NCI-H1105 (cell line): ENCODE measurements at places on chromosomes 6 and 20.

- DNase-seq = no peak
These were observed 112.6 kb downstream of the CDYL start for GRCh38 chr6:4888841-4889240.

GRCh38 chr6:19322691-19323485, 514.3 kb upstream of the ID4 start:
- DNase-seq = no peak

DNA sequence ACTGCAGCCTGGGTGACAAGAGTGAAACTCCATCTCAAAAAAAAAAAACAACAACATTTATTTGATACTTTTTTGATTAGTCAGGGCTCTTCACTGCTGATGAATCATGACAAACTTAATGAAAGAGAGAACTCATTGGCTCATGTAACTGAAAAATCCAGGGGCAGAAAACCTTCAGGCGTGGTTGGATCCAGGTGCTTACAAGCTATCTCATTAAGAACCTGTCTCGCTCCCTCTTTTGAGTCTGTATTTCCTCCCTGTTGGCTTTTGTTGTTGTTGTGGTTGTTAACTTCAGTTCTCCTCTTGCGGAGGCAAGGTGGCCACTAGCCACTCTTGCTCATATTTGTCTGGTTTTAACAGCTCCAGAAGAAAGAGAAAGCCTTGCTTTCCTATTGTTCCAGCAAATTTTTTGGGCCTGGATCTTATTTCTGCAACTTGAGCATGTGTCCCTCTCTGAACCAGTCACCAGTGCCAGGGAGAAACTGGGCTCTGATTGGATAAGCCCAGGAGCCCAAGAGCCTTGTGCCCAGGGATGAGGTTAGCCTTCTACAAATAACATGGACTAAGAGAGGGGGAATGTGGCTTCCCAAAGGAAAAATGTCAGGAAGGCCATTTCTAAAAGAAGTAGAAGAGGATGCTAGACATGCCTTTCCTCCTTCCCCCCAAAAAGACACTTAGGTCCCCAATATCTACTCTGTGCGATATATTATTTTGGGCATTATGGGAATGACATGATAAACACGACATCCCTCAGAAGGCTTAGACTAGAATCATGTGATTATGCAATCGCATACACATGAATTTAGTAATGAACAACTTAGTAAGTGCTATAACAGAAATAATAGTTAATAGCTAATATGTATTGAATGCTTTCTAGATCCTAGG, 64.5 kb downstream of the PHACTR2 start:
- no peak for DNase-seq

- no peak for DNase-seq
These were observed 222.2 kb downstream of the BTBD9 start for GRCh38 chr6:38417521-38417920.

- no peak for DNase-seq
These were observed 541.7 kb upstream of the FLRT3 start for GRCh38 chr20:14879020-14879697.

DNA sequence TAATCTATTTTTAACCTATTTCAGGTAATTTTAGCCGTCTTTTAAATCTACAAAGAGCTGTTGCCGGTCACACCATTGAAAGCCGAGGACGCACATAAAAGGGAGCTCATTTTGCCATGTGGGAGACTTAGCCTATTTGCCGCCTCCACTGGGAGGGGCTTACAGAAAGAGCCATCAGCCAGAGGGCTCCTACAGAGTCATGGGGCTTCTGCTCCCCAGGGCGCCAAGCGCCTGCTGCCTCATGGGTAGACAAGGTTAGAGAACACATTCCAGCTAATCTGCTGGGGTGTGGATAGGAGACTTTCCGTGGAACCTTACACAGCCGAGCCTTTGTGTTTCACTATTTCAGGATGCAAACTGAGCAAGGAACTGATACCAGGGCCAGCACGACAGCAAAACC, 12.6 kb downstream of the PCMTD2 start:
- no peak for DNase-seq

DNA sequence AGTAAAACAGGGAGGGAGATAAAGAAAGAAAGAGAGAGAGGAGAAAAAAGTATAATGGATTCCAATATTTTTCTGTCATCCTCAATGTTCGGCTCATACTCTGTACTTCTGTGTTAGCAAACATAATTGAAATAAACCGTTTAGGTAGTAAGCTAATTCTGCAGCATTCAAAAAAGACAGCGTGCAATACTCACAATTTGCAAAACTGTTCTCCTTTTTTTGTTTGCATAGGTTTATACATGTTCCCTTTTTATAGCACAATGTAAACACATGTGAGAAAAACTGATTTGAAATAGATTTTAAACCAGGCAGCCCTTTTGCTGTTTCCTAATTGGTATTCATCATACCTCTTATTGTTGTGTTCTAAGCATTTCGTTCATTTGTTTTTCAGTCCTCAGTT, 188.9 kb downstream of the PLCB1 start:
- DNase-seq = no peak

DNA sequence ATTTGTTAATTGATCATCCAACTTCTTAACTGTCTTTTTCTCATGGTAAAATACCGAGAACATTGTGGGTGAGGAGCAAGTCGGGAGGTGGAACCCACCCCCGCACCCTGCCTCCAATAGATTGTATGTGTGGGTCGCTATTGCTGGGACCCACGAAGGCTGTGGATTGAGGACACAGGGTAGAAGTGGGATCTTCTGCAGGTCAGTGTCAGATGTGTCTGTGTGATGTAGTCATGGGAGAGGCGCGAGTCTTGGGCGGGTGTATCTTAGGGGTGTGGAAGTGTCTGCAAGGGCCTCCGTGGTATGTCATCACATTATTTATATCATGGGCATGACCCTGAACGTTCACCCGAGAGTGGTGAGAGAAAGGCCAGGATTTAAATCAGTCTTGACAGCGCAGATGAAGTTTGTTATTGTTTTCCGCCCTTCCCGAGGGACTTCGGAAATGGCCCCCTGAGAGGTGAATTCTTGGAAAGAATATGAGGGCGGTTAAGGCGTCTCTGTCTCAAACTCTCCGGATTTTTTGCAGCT, 472 bp upstream of the PAQR8 start:
- DNase-seq = no peak

DNA sequence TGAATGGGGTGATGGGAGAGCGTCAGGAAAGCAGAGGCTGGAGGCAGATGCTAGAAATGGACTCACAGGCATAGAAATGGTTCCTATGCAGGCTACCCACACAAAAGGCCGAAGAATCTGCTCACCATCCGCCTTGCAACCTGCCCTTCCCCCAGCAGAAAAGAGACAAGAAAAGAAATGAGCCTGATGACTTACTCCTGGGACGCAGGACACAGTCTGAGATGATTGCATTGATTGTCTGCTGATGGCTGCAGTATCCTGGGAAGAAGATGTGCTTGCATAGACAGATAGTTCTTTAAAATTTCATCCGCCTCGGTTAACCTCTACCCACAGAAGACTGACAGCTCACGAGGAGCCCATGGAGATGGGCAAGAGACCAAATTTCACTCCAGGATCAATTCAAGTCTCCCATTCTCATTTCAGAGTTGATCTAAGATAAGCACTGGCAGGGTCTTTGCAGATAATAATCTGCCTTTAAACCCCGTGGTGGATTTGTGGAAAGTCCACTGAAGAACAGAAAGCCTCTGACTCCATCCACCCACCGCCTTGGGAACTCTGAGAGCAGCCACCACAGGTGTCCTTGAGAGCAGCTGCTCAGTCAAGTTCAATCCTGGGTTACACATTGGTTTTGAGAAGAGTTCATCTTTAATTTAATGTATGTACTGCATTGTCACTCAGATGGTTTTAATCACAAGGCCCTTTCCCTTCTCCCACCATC, 7.2 kb downstream of the AGPAT4 start:
- no peak for DNase-seq

DNA sequence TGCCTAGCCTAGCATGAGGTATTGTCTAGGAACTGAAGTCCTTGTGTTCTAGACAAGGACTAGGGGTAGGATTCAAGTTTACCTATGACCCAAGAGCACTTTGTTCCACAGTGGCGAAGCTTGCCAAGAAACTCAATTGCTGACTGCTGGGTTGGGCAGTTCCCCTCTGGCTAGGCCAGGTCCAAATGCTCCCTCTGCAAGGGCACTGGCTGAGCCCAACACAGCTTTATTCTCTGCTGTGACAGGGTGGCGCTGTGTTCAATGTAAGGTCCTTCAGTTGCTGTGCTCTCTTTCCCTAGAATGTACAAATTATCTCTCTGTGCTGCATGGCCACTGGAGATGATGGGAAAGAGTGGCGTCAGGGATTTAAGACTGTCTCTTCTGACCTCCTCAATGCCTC, 950.8 kb downstream of the HACE1 start:
- no peak for DNase-seq

DNA sequence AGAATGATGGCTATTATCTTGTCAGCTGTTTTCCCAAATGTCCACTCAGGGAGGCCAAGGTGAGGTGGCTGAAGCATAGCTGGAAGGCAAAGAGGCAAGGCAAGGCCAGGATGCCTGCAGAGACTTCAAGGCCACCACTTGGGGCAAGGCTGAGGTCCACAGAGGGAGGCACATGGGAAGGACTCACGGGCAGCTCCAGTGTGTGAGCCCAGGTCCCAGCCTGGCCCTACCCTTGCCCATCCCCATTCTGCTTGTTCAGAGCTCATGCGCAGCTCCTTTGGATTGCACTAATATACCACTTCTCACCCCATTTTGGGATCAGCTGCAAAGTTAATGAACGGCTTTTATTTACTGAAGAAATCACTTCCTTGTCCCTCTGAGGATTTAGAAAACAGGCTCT, 111.1 kb upstream of the KCNK16 start:
- DNase-seq = no peak

DNA sequence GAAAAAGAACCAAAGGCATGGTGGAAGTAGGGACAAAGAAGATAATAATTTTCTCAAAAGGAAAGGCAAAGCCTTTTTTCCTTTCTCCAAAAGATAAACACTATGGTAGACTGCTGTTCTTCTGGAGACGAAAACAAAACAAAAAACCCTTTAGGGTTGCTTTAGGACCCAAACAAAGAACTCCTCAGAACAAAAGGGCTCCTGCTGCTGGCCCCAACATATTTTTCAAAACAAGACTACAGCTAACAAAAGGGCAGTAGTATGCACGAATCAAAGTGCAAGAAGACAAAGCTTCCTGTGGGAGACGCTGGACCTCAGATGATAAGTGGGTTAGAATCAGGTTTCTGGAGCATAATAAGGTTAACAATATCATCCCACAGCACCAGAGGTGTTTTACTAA, 15.8 kb downstream of the NCOA5 start:
- no peak for DNase-seq

DNA sequence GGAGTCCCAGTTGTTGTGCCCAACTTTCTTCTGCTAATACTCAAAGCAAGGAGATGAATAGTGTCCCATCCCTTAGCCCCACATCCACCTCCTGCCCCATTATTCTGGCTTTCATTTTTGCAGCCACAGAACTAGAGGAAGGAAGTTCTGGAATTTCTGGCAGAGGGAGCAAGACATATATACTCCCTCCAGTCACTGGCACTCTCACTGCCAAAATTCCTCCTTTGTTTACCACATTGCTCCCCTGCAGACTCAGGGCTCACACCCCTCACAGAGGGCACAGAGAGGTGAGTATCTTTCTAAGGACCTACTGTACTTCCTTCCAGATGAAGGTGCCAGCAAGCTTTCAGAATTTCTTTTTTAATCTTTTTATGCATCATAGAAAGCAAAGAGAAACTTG, 168.0 kb upstream of the ID4 start:
- DNase-seq = no peak

DNA sequence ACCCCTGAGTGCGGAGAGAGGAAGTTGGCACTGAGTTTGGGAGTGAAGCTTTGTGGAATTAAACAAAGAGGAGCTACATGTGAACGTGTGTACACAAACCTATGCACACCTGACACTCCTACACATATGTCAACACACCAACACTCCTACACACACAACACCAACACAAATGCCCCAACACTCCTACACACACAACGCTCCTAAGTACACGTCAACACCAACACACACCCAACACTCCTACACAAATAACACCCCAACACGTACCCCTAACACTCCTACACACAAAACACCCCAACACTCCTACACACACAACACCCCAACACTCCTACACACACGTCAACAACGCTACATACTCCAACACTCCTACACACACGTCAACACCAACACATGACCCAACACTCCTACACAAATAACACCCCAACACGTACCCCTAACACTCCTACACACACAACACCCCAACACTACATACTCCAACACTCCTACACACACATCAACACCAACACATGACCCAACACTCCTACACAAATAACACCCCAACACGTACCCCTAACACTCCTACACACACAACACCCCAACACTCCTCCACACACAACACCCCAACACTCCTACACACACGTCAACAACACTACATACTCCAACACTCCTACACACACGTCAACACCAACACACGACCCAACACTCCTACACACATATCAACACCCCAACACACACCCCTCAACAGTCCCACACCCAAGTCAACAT, 40.1 kb upstream of the ZBP1 start:
- no peak for DNase-seq

GRCh38 chr6:134564705-134565104, 246.8 kb upstream of the SGK1 start:
- DNase-seq = no peak

- no peak for DNase-seq
These were observed 34.4 kb upstream of the ZFAND3 start for GRCh38 chr6:37785002-37785662.

DNA sequence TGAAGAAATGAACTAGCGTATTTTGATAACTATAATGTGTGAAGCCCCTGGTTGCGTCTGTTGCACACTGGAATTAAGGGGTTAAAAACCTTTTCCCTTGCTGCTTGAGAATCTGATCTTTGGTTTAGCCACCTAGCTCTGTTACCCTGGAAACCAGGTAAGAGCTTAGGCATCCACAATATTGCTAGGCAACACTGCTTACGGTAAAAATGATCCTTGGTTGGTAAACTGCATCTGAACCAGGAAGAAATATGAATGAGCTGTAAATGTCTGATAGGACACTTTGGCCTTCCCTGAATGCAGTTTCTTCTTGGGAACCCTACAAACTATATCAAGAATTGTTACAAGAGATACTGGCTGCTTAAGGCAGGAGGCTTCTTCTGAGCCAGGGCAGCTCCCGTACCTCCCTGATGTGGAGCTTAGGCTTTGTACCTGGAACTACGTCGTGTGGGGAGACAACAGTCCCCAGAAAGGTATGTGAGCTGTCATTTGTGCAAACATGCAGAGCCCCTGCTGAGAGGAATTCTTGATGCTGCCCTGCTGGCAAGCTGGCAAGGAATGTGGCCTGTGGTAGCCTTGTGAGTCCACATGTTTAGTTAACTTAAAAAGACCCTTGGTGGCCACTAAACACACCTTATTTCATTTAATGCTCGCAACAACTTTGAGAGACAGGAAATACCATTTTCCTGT, 18.4 kb downstream of the UBE3D start:
- no peak for DNase-seq

DNA sequence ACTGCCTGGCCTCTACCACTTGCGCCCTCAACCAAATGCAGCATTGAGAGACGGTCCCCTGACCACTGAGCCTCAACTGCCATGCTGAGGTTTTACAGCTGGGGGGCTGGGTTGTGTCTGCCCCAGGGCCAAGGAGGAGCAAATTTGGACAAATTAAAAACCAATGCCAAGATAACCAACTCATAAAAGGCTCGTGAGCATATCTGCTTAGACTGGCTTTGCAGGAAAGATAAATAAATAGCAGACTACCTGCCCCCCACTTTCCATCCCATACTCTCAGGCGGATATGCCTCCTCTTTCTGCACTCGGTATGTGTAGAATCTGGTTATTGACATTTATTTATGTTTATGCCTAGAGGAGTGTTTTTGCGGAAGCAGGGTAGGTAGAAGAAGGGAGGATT, 76.8 kb downstream of the ZDHHC14 start:
- no peak for DNase-seq
